NCI-H1048 (cell line): ENCODE measurements at places on chromosomes 13 and 19.

DNA sequence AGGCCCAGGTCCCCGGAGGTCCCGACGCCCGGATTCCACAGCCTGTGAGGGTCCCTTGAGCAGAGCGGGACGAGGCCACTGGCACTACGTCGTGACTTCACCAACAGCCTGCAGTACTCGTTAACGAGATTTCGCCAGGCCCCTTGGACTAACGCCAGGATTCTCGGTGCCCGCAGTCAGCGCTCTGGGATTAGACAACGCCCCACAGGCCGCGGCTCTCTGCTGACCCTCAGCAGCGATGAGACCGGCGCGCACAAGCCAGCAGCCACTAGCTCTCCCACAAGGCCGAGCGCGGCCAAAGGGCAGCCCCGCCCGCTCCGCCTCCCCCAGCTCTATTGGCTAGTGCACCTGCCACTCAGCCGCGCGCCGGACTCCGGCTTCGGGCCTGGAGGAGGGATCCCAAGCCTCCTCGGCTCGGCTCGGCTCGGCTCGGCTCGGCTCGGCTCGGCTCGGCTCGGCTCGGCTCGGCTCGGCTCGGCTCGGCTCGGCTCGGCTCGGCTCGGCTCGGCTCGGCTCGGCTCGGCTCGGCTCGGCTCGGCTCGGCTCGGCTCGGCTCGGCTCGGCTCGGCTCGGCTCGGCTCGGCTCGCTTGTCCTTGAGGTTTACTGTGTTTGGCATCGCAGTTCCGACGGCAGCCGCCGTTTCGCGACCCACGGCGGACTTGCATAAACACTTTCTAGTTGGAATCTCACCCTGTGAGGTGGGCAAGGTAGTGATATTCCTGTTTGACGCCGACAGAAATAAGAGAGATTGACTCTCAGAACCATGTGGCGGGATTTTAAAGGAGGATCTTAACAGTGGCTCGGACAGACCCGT is 231.7 kb upstream of the SERP2 start:
- DNase-seq = peak; percentile 18

GRCh38 chr13:31166591-31166990 is 4.9 kb upstream of the HSPH1 start:
- DNase-seq = no peak

DNA sequence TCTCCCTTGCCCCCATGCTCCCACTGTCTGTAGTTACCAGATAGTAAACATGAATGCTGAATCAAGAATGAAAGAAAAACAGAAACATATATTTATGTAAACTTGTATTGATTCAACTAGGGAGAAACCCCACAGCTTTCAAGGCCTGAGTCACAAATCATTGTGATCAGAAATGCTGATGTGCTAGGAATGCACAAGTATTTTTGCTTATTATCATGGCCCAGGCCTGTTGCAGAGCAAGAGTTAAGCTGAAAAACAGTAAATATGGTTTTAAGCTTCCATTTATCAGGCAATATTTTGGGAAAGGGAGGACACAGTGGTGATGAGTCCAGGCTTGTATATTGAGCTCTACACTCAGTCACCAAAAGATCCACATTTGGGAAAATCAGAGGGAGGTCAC is 669.6 kb downstream of the DIAPH3 start:
- DNase-seq = no peak

GRCh38 chr13:110329258-110329657 is 22.2 kb downstream of the COL4A2 start:
- DNase-seq = no peak

- DNase-seq = no peak
Measured at GRCh38 chr19:28319227-28319626, 893.7 kb downstream of the UQCRFS1 start.

DNA sequence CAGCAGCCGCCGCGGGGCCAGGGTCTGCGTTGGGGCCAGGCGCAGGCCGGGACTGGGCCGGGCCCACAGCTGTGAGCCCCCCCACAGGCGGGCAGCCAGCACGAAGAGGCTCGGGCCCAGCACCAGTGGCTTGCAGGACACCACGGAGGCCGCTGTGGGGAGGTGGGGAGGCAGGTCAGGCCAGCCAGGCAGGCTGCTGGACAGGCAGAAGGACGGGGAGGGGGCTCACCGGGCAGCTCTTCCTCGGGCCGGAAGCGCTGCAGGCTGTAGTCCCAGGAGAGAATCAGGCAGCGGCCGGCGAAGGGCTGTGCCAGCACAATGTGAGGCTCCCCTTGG is 8.3 kb downstream of the LGI4 start:
- DNase-seq = no peak

DNA sequence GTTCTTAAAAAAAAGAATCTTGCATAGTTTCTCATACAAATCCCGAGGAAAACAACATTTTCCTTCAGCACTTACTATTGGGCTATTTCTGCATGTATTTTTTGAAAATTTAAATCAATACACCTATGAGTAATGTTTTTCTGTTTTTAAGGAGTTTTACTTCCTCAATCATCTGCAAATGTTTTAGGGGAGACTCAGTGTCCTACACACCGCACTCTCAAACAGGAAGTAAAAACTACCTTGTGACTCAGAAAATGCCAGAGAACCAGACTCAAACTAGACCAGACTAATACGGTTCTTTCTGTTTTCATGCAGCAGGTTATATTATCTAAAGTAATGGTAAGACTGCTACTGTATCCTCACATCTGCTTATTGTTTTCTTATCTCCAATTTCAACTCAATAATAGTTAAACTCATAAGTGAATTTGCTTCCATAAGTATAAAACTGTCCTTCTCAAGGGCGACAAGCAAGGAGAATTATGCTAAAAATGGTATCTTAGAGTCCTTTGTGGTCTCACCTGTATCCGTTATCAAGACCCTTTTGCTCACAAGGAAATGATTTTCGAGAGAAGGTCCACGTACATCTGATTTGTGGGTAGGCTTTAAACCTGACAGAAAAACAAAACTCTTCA is 52.5 kb downstream of the FLT3 start:
- DNase-seq = no peak

DNA sequence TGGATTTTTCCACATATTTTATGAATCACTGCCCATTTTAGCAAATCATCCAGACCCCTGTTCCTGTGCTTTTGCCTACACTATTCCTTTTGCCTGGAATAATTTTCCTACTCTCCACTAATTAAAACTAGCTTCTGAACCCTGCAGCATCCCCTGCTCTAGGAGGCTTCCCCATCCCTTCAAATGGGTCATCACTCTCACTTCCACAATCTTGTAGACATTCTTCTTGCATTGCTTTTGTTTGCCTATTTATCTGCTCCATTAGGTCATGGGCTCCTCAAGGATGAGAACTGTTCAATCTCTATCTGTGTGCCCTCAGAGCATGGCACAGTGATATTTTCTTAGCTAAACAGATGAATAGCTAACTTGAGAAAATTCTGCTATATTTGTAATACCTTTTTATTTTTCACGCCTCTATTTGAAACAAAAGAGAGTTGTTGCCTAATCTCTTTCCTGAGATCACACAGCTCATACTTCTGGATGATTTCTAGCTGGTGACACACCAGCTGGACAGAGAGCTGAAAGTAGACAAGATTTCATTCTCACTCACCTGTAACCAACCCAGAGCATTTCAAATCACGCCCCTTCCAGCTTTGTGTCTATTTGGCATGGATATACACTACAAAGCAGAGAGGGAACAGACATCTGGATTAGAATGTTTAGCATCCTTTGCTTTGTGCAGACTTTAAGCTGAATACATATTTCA is 466.0 kb downstream of the FOXO1 start:
- no peak for DNase-seq

DNA sequence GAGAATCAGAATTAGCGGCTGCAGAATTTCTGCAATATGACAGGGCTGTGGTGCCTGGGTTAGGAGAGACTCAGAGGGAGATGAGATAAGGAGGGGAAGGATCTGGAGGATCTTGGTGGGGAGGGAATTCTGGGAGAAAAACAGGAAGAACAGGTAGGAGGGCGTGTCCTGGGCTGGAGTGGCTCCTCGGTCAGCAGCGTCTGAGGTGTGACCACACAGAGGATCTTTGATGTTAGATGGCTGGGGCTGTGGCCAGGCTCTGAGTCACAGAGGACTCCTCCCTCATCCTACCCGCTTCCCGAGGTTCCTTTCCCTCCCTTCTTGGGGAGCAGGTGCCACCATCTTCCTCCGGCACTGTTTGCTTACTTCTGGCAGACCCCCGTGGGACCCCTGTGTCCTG is 6.4 kb upstream of the KLK6 start:
- no peak for DNase-seq

GRCh38 chr13:53759016-53759415 is 730.4 kb downstream of the OLFM4 start:
- DNase-seq = no peak

DNA sequence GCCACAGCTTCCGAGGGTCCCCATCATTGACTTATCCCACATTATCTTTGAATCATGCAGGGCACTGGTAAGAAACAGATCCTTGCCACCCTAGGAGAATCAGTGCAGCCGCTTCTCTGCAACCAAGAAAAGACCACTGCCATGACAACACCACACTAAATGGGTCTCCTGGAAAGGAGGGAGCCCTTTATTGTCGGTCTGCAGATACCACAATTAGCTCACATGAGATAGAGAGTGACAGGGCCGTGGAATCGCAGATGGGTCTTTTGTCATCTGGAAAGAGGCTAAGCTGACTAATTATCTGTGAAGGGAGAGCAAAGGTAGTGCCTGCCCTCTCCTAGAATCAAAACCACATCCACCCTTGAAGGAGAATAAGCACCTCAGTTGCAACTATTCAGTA is 178.3 kb upstream of the MYO16 start:
- no peak for DNase-seq

- DNase-seq = no peak
Measured at GRCh38 chr19:51399231-51399630, 8.8 kb upstream of the C19orf84 start.

DNA sequence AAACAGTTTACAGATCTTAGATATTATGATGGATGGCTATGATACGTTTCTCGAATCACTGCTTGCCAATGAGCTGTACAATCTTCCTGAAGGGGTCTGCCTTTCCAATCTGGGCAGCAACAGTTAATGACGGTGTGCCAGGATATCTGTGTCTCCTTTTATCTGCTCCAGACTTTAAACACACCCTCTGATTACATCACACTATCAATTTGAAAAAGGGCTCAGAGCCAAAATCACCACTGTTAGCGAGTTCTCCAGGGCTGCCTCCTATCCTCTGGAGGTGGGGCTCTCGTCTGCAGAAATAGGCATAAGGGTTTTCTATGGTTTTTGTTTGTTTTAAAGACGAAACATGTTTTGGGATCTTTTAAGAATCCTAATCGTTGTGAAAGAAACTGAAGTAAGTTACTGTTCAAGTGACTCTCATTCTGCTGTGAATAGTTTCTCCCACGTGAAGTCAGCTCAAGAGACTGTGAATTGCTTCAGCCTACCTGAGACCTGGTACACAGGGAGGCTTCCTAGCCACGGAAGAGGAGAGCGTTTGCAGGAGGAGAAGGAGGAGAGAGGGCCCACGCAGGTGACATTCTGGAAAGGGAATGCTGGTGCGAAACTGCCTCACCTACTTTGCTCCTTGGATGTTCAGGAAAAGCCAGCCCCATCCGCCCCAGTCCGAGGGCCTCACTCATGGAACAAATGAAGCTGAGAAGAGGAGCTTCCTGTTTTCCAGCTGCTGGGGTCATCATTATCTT is 15.2 kb upstream of the GJA3 start:
- no peak for DNase-seq

- no peak for DNase-seq
Measured at GRCh38 chr13:26376430-26376829, 122.5 kb downstream of the CDK8 start.

GRCh38 chr13:35046587-35046986 is 104.5 kb downstream of the NBEA start:
- no peak for DNase-seq

DNA sequence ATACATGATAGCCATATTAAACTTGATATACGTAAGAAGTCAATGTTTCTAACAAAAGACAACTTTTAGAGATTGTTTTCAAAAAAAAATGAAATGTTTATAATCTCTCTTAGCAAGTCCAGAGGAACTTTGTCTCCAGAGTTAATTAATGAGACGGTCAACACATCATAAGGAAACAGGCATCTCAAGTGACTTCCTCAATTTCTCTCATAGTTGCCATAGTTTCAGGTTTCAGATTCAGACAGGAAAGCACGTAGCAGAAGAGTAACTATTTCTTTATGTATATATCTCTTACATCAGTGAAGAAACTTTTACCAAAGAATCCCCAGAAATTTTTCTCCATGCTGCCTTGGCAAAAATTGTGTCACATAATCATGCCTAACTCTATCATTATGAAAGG is 159.6 kb upstream of the ATXN8OS start:
- no peak for DNase-seq

DNA sequence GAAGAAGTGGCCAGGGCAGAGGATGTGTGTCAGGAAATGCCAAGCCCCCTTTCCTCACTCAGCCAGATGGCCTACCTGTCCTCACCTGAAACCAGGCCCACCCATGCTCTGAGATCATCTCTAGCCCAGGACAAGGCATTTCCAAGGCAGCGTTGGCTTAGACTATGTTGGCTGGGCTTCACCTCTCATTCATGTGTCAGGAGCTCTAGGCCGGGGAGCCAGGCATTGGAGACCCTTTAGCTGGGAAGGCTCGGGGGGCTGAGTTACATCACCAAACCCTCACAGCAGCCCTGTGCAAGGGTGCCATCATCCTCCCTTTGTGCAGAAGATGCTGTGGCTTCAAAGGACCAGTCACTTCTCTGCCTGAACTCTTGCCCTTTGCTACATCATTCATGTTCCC is 40.0 kb downstream of the COL4A2 start:
- DNase-seq = no peak

DNA sequence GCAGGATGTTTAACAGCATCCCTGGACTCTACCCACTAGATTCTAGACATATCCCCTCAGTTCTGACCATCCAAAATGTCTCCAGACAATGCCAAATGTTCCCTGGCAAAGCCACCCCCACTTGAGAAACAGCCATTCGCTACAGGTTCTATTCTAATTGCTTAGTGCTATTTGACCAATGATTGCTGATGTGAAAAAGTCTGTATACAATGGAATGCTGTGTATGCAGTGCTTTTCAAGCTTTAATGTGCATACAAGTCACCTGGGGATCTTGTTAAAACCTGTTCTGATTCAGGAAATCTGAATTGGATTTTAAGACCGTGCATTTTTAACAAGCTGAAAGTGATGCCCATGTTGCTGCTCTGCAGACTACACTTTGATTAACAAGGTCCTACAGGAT is 331.8 kb upstream of the KLF12 start:
- no peak for DNase-seq

GRCh38 chr19:48271531-48272151 is 1.8 kb downstream of the ZNF114 start:
- DNase-seq = no peak

GRCh38 chr13:45833663-45834375 is 17.7 kb downstream of the SIAH3 start:
- DNase-seq = no peak
